ENCODE measurements at places on chromosomes 7 and 10.
A peak's percentile ranks its signal among the peaks of the same experiment; 100 is the strongest.

GRCh38 chr10:67612577-67613537 is 83.1 kb downstream of the CTNNA3 start:
- DNase-seq, result peak; percentile 28

DNA sequence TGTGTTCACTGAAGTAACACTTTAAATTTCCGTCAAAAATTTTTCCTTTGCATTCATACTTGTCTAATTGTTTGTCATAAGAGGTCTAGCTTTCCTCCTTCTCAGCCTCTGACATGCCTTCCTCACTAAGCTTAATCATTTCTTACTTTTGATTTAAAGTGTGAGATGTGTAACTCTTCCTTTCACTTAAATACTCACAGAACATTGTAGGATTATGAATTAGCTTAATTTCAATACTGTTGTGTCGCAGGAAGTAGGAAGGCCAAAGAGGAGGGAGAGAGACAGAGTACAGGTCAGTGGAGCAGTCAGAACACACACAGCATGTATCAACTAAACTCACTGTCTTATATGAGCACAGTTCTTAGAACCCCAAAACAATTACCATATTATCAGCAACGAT is 99.0 kb downstream of the SRPK2 start:
- no peak for DNase-seq

GRCh38 chr10:75632805-75633462 is 201.5 kb downstream of the LRMDA start:
- DNase-seq, result no peak

DNA sequence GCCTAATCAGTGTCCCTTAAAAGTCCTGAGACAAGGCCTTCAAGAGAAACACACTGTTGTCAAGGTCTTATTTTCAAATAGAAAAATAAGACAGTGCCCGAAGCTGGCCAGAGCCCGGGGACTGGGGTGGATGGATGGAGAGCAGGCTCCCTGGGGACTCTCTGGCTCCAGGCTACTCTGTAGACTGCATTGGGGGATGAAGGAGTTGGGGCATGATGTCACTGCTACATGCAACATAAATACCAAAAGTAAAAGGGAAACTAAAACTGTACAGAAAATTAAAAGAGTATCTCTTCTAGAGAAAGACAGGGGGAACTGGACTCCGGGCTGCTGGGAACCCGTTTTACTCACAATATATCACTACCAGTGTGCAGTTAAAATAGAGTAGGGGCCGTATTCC is 629.8 kb downstream of the KCNMA1 start:
- DNase-seq, result no peak

Data from activated CD8-positive, alpha-beta memory T cell treated with anti-CD3 and anti-CD28 coated beads, Interleukin-2, amount 50 U/mL, for 4 hours (primary cell).